Endothelial cell (in vitro differentiated cells): ENCODE measurements at places on chromosomes 7 and 10. TPM values are rescaled to one million over a fixed set of nuclear protein-coding genes. Genes with fewer than 3 reads are reported as not detected.

- no peak overlapping the region for H3K4me3 ChIP-seq
- no peaks in the 10 kb centered on the region for H3K36me3 ChIP-seq
- H3K27me3 ChIP-seq = no peaks in the 10 kb centered on the region
- no peak overlapping the region for H3K27ac ChIP-seq
- H3K4me1 ChIP-seq = peaks cover 35% of the 10 kb centered on the region
These were observed 98.1 kb downstream of the PARD3 start for GRCh38 chr10:34716958-34717357.

GRCh38 chr7:74344132-74344496 is 54.9 kb downstream of the CLIP2 start:
- H3K4me1 ChIP-seq = no peaks in the 10 kb centered on the region
- H3K27ac ChIP-seq = no peak overlapping the region
- DNase-seq = no peak
- no peak overlapping the region for H3K4me3 ChIP-seq

The FAM131B gene
- total RNA-seq = 1.0 TPM

DNA sequence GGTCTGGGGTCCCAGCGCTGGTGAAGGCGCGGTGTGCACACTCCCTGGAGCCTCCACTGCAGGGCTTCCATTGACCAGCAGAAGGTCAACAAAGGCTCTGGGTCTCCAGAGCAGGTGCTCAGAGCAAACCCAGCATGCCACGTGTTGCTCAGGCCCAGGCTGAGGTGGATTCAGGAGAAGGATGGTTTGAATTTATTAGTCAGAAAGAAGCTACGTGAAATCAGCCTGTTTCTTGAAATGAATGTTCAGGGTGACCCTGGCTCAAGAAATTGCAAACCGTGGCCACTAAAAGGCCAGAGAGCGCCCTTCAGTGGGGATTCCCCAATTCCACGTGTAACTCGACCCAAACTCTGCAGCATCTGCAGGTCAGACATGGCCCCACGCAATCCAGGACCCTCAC is 82.7 kb upstream of the PFKP start:
- DNase-seq = no peak
- no peak overlapping the region for H3K4me3 ChIP-seq
- no peak overlapping the region for H3K27ac ChIP-seq
- peaks cover 4% of the 10 kb centered on the region for H3K36me3 ChIP-seq
- peaks cover 7% of the 10 kb centered on the region for H3K27me3 ChIP-seq
- peaks cover 2% of the 10 kb centered on the region for H3K4me1 ChIP-seq

GRCh38 chr7:33640741-33641140 is 264.6 kb upstream of the BMPER start:
- no peak for DNase-seq
- H3K4me3 ChIP-seq = no peak overlapping the region
- H3K27ac ChIP-seq = peak overlapping the region; percentile 31
- no peaks in the 10 kb centered on the region for H3K36me3 ChIP-seq
- peaks cover 3% of the 10 kb centered on the region for H3K27me3 ChIP-seq

- no peak overlapping the region for H3K4me3 ChIP-seq
- peaks cover 2% of the 10 kb centered on the region for H3K27me3 ChIP-seq
- H3K4me1 ChIP-seq = peaks cover 21% of the 10 kb centered on the region
- H3K36me3 ChIP-seq = peaks cover 39% of the 10 kb centered on the region
- H3K27ac ChIP-seq = no peak overlapping the region
- no peak for DNase-seq
These were observed 13.3 kb downstream of the ZCCHC24 start for GRCh38 chr10:79431891-79432831.

The FAM237B gene
- not detected for total RNA-seq

DNA sequence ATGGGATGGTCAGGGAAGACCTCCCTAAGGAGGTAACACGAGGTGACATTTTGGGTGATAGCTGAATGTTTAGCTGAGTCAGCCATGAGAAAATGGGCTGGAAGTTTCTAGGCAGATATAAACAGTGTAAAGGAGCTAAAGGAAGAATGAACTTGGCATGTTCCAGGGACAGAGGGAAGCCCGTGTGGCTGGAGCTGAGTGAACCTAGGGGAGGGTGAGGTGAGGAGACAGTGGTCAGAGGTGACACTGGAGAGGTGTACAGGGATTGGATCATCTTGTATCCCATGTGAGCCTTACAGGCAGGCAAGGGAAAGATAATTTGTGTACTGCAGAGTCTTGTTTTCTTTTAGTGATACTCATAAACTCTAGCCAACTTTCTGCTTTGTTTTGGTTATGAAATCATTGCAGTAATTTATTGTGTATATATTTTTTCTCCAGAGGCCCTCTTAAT is 1.8 kb downstream of the STARD3NL start:
- peaks cover 41% of the 10 kb centered on the region for H3K4me1 ChIP-seq
- H3K27ac ChIP-seq = peak overlapping the region; percentile 98
- H3K36me3 ChIP-seq = peaks cover 10% of the 10 kb centered on the region
- peaks cover 2% of the 10 kb centered on the region for H3K27me3 ChIP-seq
- H3K4me3 ChIP-seq = peak overlapping the region; percentile 98

GRCh38 chr10:61298194-61298593 is 155.0 kb downstream of the TMEM26 start:
- peaks cover 9% of the 10 kb centered on the region for H3K4me1 ChIP-seq
- no peak overlapping the region for H3K4me3 ChIP-seq
- DNase-seq = no peak
- no peaks in the 10 kb centered on the region for H3K27me3 ChIP-seq
- H3K27ac ChIP-seq = peak overlapping the region; percentile 37

- H3K27ac ChIP-seq = no peak overlapping the region
- no peak for DNase-seq
- H3K27me3 ChIP-seq = peaks cover 5% of the 10 kb centered on the region
These were observed 4.7 kb upstream of the CRYGN start for GRCh38 chr7:151444632-151445031.

DNA sequence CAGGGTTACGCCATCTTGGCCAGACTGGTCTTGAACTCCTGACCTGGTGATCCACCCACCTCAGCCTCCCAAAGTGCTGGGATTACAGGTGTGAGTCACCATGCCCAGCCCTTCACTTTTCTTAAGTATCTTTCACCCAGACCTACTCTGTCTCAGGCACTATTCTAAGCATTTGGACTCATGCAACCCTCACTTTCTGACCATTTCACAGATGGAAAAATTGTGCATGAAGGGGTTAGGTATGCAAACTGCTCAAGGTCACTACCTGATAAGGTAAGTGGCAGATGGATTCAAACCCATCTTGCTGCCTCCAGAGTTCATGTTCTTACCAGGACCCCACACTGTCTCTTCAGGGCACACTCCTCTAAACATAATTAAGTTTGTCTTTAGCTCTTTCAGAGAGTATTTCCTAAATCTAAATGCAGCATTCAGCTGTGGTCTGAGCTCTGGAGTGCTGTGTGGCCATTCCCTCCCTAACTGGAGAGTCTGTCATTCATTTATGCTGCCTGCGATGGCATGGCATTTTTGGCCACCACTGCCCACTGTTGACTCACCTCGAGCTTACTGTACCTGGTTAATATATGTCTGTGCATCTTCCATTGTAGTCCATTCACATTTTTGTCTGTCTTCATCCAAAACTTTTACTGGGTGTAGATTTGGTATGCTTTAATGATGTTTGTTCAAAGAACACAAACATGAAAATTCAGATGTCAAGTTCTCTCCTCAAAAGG is 88.4 kb downstream of the CCDC71L start:
- DNase-seq = no peak
- peaks cover 2% of the 10 kb centered on the region for H3K27me3 ChIP-seq
- H3K4me3 ChIP-seq = no peak overlapping the region
- H3K4me1 ChIP-seq = peaks cover 22% of the 10 kb centered on the region
- H3K27ac ChIP-seq = no peak overlapping the region

- no peak for DNase-seq
- H3K4me3 ChIP-seq = no peak overlapping the region
- peaks cover 14% of the 10 kb centered on the region for H3K4me1 ChIP-seq
- H3K36me3 ChIP-seq = peaks cover 10% of the 10 kb centered on the region
- peaks cover 4% of the 10 kb centered on the region for H3K27me3 ChIP-seq
These were observed 79.3 kb upstream of the PDZD8 start for GRCh38 chr10:117454502-117454901.

- peaks cover 3% of the 10 kb centered on the region for H3K27me3 ChIP-seq
- H3K27ac ChIP-seq = no peak overlapping the region
- H3K36me3 ChIP-seq = peaks cover 7% of the 10 kb centered on the region
- H3K4me3 ChIP-seq = no peak overlapping the region
- no peak for DNase-seq
These were observed 32.4 kb downstream of the BLVRA start for GRCh38 chr7:43790834-43791233.

DNA sequence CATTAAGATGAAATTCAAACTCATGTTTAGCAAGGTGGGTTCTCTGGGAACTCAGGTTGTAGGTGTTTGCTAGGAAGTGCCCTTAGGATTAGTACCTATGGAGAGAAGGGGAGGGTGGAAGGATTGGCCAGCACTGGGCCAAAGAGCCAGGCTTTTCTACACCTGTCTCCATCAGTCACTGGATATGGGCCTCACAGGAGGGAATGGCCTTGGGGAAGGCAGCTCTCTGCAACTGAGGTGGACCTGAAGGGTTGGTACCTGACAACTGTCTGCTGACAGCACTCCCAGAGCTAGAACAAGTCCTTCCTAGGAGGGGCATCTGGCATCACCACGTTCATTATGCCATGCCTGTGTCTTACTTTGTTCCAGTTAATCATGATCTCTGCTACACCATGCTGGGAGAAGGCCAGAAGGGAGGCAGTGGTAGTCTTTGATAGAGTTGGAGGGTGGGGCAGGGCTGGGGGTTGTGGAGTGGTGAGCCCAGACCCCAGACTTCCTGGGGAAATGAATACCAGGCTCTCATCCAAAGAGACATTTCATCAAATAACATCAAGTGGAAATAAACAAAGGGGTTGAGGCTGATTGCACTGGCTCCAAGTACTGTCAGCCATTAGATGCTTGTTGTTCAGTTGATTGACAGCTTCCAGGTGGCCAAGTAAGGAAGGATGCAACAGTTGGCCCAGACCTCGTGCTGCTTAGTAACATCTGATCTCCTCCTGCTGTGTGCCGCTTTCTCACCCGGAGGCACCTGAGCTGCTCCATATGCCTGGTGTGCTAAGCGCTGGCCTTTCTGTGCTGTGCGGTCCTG is 70.6 kb upstream of the PIK3CG start:
- peaks cover 2% of the 10 kb centered on the region for H3K27me3 ChIP-seq
- H3K27ac ChIP-seq = no peak overlapping the region
- H3K36me3 ChIP-seq = peaks cover 7% of the 10 kb centered on the region
- DNase-seq = no peak
- H3K4me3 ChIP-seq = no peak overlapping the region

- peaks cover 24% of the 10 kb centered on the region for H3K36me3 ChIP-seq
- no peak for DNase-seq
- H3K27ac ChIP-seq = peak overlapping the region; percentile 74
- H3K27me3 ChIP-seq = peaks cover 15% of the 10 kb centered on the region
- peaks cover 36% of the 10 kb centered on the region for H3K4me1 ChIP-seq
These were observed 1.0 kb downstream of the CYP51A1 start for GRCh38 chr7:92133133-92133736.

DNA sequence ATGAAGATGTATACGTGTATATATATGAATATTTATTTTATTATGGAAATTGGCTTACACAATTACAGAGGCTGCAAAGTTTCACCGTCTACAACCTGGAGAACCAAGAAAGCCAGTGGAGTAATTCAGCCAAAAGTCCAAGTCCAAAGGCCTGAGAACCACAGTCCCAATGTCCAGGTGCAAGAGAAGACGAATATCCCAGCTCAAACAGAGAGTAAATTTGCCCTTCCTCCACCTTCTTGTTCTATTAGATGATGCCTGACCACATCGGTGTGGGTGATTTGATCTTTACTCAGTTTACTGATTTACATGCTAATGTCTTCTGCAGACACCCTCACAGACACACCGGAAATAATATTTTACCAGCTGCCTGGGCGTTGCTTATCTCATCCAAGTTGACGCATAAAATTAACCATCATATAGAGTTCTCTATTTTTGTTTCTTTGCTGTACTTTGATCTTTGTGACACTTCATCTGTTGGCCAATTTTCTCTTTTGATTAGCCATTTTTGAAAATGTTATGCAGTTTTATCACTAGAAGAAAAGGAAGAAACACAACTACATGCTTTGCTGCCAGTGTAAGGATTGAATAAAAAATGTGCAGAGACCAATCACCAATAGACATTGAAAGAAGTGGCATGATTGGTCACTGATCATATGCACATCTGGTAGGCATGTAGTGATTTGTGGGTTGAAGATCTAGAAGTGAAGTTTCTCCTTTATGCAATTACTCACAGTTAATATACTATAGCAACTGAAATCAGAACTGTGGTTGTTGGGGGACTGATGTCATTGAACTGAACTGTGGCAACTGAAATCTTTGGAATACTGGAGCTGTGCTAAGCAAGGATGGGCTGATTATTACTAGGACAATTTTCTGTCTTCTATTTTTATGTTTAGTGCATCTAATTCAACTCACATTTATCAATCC is 68.5 kb downstream of the EPDR1 start:
- H3K4me3 ChIP-seq = no peak overlapping the region
- H3K36me3 ChIP-seq = no peaks in the 10 kb centered on the region
- DNase-seq = no peak
- no peak overlapping the region for H3K27ac ChIP-seq
- no peaks in the 10 kb centered on the region for H3K27me3 ChIP-seq
- peaks cover 8% of the 10 kb centered on the region for H3K4me1 ChIP-seq

DNA sequence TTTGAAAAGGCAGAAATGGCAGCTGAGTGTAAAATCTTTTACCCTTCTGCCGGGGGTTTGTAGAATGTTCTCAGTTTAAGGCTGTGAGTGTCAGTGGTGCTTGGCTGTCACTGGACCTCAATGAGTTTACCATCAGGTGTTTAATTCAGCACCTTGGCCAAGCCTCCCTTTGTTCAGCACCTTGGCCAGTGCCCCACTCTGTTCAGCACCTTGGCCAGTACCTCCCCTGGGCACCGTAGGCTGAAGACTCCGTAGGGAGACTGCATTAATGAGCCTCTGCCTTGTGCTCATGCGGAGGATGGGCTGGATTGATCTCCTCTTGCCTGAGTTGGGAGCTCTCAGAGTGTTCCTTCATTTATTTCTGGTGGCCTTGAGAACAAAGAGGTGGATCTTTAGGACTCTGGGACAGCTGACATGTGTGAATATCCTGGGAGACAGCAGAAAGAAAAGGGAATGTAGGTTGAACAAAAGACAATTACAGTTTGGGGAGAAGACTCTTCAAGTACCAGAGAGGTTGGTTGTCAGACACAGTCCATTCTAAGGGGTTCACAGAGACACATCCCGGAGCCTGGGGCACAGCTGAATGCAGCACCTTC is 1.6 kb downstream of the FAM24A start:
- H3K27ac ChIP-seq = no peak overlapping the region
- H3K36me3 ChIP-seq = no peaks in the 10 kb centered on the region
- H3K4me3 ChIP-seq = no peak overlapping the region
- H3K4me1 ChIP-seq = no peaks in the 10 kb centered on the region
- DNase-seq = peak; percentile 76

- peaks cover 3% of the 10 kb centered on the region for H3K27me3 ChIP-seq
- peaks cover 49% of the 10 kb centered on the region for H3K4me1 ChIP-seq
- H3K36me3 ChIP-seq = no peaks in the 10 kb centered on the region
- H3K4me3 ChIP-seq = no peak overlapping the region
- DNase-seq = no peak
These were observed 18.5 kb downstream of the SLC13A4 start for GRCh38 chr7:135709508-135709907.

The PDK4 gene
- total RNA-seq = 0.23 TPM

The HYAL4 gene
- total RNA-seq = 3.1 TPM
